Posterior cingulate gyrus (tissue), 11 donors: ENCODE measurements at places on chromosomes 1 and 21.

DNA sequence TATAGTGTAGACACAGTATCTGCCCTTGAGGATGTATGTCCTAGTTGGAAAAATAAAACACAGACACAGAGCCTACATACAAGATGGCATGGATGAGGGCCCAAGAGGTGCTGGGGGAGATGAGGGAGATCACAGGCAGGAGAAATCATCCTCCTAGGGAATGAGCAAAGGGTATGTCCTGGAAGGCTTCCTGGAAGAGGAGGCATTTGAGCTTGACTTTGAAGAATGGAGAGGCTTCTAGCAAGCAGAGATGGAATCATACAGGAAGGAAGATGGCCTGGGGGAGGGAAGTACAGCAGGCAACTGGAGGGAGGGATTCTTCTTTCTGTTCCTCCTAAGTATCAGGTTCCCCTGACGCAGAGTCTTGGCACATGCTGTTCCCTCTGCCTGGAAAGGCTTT, 103.3 kb downstream of the LACTBL1 start:
- peak; percentile 0 for DNase-seq

- no peak for DNase-seq
Measured at GRCh38 chr1:74690364-74690696, 16.7 kb upstream of the ERICH3 start.

DNA sequence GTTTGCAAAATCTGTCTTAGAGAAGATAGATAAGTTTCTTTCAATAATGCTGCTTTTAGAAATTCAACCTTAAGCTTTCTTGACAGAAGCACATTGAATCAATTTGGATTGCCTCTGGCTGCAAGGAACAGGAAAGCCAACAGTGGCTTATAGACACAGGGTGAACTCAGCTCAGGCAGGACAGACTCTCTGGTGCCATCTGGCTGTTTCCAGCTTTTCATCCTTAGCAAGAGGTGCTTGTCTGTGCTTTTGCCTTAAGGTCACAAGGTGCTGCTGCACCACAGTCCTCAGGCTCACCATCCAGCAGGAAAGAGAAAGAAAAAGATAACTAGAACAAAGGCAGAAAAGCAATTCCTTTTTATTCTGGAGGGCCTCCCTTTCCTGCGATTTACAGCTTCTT, 93.7 kb upstream of the ETS2 start:
- DNase-seq = no peak

DNA sequence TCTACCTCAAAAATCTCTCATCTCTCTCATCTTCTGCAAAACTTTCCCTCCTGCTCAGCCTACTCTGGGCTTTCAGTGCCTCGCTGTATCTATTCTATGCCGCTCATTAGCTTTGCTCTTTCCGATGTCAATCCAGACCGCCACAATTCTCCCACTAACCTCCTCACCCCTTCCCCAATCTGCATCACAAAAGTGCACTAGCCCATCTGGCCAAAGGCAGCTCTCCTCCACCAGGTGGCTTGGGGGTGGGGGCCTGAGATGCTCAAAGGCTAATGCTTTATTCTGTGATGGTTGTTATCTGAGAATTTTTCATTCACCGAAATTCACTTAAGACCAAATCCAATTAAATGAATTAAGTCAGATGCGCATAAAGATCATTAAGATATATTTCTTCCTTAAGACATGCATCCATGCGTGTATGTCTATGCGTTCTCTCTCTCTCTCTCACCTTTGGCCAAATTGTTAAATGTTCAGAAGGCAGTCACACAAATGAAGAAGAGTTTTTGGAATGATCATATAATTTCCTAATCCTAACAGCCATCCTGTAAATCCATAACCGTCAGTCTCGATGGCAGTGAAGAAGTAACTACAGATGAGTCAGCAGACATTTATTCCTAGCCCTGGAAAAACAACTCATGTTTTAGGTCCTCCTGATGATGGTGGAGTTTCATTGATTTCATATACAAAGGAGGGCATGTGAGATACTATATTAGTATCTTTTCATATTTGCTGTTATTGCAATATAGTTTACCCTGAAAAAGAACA, 111.3 kb downstream of the C1orf21 start:
- DNase-seq = no peak

DNA sequence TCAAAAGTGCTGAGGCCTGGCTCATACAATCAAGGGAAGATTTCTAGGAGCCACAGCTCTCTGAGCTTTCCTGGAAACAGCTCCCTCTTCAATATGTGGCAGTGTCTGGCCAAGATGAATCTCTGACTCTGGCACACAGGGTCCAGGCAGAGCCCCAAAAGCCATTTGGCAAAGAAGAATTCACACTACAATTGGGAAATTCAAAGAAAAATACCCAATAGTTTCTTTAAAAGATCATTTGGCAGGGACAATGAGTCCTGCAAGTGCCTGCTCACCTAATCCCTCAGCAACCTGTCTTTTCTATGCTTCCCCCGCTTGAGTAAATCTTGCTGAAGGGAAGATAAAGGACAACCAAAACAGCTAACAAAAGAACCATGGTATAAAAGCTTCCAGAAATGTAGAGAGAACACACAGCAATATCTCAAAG, 124.6 kb downstream of the TGFBR3 start:
- DNase-seq = no peak

GRCh38 chr1:93177991-93178390, 2.2 kb downstream of the TMED5 start:
- no peak for DNase-seq

GRCh38 chr1:232300466-232300865, 329.5 kb downstream of the SIPA1L2 start:
- DNase-seq = no peak

DNA sequence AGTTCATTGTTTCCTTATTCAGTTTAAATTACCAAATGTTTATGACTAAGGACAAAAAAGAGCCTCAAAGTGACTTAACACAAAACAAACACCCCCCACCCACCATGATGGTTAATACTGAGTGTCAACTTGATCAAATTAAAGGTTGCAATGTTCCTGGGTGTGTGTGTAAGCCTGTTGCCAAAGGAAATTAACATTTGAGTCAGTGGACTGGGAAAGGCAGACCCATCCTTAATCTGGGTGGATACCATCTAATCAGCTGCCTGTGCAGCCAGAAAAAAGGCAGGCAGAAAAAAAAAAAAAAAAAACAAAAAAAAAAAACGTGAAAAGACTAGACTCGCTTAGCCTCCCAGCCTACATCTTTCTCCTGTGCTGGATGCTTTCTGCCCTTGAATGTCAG, 543.4 kb downstream of the NEGR1 start:
- no peak for DNase-seq

DNA sequence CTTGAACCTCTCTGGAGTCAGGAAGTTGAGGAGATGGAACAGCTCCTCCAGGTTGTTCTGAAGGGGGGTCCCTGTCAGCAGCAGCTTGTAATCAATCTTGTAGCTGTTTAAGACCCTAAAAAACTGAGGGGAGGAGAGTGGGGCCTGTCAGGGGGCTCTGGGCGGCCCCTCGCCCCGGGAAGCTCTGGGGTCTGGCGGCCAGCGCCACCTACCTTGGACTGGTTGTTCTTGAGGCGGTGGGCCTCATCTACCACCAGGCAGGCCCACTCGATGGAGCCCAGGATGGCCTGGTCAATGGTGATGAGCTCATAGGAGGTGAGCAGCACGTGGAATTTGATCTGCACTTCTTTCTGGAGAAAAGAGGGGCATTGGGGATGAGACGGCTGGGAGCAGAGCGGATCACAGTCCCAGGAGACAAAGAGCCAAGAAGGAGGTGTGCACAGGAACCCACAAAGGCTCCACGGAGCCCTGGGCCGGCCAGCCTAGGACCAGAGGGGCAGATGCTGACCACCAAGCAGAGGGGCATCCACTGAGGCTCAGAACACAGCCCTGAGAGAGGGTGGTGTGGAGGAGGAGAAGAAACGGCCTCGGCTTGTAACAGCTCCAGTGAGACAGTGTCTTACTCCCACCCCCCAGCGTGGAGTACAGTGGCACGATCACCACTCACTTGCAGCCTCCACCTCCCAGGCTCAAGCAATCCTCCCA, 43.5 kb downstream of the CHD5 start:
- DNase-seq = peak; percentile 49

GRCh38 chr21:34039678-34040382, 33.5 kb upstream of the MRPS6 start:
- no peak for DNase-seq

DNA sequence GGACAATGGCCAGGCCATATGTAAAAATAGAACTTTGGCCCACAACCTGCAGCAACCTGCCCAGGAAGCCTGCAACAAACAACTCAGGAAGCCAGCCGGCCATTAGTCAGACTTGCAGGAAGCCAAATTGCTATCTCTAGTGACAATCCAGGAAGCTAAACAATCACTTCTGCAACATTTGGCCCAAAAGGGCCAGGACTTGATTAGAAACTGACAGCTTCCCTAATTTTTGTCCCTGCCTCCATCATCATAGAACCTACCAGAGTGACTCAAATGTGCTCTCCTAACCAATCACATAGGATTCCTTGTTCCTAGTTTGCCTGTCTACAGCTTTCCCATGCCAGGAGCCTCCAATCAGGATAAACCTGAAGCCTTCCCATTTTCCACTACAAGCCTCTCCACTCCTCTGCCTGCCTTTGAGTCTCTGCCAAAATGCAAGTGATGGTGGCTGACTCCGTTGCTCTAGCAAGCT, 639.3 kb downstream of the PTPRU start:
- DNase-seq = no peak

DNA sequence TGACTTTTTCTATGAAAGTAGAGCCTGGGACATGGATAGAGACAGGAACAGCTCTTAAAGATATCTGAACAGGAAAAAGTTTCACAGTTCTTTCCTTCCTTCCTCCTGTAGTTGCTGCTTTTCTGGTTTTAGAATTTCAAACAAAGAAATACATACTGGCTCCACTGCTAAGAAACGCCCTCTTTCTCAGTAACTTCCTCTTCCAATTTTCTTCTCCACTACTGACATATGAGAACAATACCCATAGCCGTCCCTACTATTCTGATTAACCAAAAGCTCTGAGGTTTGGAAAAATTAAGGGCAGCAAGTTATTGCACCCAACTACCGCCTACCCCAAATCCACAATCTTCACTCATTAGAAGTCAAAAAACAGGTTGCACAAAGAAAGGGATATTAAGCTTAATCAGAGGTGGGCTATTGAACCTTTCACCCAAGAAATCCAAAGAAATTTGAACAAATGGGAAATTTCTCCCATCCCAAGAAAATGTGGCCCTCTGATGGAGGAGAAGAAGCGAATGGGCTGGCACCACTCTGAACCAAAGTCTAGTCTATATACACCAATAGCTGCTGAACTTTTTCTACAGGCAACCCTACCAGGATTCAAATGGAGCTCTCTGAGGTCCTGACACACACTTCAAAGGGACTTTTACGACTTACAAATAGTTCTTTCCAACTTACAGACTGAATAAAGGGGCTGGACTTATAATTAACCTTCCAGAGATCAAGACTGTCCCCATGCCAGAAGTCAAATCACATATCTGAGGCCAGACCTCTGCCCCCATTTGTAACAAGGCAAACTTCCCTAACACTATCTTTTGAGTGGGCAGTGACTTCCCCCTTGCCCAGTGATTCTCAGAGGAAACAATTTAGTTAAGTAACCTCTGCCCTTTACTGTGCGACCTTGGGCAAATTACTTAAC, 1.7 kb downstream of the WASF2 start:
- DNase-seq = no peak

- no peak for DNase-seq
Measured at GRCh38 chr1:226979115-226979516, 39.0 kb downstream of the COQ8A start.

GRCh38 chr1:169869426-169869825, 24.3 kb downstream of the SCYL3 start:
- no peak for DNase-seq

DNA sequence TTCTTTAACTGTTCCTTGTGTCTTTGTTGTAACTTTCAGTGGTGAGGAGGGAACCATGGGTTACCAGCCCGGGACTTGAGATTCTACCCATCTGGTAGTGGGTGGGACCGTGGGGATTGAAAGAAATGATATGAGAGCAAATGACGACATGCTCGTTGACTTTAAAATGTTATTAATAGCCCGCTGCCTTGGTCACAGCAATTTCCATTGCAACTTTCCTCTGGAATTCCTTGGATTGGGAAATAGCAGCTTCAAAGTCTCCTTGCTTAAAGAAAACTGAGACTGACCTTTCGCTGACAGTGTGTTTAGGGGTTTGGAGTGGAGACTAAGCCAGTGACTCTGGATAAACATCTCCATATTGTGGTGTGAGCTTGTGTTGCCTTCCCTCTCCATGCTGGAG, 44.2 kb upstream of the MARK1 start:
- DNase-seq = no peak

DNA sequence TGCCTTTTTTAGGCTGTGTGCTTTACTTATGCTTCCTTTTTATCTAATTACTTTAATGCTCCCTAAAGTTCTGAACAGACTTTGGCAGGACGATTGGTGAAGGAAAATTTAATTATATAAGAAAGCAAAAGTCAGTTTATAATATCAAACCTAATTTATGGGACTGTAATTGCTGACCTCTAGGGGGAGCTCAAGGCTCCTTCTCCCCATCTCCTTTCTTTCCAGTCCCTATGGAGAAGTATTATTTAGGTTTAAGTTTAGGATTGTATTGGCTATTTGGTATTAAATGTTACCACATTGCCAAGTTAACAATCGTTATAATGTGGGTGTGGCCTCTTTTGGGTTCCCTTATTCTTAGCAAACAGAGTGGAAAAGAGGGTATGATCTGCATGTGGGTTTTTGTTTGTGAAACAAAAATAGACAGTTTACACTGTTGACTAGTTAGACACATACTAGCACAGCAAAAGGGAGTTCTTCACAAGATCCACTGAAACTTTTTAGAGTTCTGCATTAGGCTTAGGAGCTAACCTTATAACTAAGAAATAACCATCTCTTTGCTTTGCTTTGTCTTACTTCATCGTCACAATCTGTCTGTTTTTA, 48.2 kb upstream of the TNFSF4 start:
- no peak for DNase-seq

DNA sequence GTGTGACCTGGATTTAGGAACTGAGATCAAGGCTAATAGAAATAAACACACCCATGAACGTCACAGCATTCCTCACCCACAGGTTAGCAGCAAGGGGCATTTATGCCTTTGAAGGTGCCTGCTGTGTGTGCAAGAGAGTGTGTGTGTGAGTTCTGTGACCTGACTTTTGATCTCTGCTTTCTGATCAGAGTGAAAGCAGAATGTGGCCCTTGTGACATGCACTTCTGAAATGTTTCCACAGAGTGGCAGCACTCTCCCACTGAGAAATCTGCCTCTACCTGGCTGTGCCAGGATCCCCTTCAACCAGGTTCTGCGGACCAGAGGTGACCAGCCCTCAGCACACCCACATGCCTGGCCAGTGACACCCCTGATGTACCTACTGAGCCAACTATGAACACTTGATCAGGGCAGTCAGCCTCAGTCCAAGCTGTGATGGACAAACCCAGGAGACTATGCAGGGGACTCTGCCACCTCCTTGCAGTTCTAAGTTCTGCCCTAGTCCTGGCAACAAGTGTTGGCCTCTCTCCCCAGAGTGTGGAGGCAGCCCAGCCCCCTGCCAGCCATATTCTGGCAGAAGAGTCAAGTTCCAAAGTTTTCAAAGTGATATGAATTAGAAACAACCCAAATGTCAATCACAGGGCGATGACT, 41.0 kb downstream of the RXRG start:
- no peak for DNase-seq

- DNase-seq = no peak
Measured at GRCh38 chr1:201261771-201262547, 21.3 kb upstream of the PKP1 start.
